ENCODE measurements at places on chromosomes 13 and 19.

- DNase-seq, result no peak
These were observed 9.9 kb downstream of the SYT3 start for GRCh38 chr19:50629801-50630200.

DNA sequence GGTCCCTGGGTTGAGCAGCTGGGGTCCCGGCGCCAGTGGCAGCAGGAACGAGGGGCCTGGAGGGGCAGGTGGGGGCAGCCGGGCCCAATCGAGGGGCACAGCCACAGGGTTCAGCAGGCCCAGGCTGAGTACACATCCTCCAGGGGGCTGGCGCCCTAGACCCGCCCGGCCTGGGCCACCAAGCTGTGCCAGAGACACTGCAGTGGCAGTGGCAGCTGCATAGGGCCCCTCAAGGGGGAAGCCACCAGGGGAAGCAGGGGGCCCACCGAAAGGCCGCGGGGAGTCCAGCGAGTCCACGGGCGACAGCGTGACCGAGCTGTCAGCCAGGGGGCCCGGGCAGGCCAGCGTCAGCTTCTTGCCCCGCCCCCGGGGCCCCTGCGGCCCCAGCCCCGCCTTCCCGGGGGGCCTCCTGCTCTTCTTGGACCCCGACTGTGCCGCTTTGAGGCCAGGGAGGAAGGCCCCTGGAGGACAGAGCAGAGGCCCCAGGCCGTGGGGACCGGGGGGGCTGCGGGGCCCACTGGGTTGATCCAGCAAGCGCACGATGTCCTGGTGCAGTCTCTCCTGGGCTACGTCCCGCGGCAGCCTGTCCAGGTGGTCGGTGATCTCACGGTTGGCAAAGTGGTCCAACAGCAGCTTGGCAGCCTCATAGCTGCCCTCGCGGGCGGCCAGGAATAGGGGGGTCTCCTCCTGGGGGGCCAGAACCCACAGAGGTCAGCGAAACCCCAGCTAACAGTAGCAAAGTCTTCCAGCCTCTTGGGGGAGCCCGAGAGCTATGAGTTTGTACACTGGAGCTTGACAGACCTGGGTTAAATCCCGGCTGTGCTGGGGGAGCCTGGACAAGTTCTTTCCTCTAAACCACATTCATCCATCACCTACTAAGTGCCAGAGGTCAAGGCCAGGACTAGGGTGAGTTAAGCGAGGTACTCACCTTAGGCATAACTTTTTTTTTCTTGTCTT lies 39.5 kb downstream of the NOTCH3 start:
- DNase-seq, result no peak

DNA sequence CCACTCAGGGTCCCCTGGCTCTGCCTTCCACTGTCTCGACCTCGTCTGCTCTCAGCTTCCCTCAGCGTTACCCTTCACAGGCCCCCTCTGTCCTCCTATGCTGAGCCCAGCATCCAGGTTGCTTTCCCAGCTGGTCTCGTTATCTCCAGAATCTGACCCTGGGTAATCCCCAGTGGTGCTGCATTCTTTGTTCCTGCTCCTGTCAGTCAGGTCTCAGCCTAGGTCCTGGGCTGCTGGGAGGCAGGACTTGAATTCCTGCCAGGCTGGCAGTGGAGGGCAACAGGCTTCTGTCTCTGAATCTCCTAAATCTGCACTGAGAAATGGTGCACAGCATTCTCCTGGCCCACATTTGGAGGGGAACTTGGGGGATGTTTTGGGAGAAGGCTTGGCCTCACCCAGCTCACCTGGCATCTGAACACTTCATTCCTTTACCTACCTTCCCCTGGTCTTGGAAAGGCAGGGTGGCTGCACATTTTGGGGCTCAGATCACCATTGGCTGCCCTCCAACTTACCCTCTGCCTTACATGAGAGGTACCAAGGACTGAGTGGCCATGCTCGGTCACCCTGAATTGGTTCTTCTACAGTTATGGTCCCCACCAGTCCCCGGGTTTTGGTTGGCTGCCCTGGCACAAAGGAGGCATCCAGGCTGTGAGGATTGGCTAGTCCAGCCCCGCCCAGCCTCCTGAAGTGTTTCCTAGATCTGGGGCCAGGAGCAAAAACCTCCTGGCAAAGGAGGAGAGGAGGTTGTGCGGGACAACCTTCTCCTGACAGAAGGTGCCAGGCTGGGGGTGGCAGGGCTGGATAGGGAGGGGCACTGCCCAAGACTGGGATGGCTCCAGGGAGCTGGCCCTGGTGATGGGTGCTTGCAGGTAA lies at the start of gene CYP4F8:
Gene CYP4F8 (plus strand): TSS at position 712 of the 873 bp plus-strand sequence. CDS start 399 bp downstream, outside the sequence.
- no peak for DNase-seq

- DNase-seq, result no peak
These were observed 31.2 kb downstream of the CYP4F2 start for GRCh38 chr19:15866636-15867035.

GRCh38 chr13:111532111-111532510 lies 211.7 kb downstream of the TEX29 start:
- no peak for DNase-seq

DNA sequence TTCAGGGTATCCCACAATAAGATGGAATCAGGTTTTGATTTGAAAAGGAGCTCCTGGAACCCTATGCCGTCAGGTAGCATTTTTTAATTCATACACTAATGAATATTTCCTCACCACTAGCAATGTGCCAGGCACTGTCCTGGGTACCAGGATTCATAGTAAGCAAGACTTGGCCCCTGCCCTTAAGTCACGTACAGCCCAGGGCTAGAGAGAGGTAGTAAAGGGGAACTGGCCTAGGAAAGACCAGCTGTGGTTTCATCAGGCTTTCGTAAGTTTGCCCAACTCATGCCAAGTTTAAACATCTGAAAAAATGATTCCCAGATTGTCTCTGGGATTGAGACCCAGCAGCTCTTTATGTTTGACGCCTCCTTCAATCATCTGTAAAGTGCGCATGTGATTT lies 45.9 kb upstream of the AMER2 start:
- DNase-seq, result no peak

DNA sequence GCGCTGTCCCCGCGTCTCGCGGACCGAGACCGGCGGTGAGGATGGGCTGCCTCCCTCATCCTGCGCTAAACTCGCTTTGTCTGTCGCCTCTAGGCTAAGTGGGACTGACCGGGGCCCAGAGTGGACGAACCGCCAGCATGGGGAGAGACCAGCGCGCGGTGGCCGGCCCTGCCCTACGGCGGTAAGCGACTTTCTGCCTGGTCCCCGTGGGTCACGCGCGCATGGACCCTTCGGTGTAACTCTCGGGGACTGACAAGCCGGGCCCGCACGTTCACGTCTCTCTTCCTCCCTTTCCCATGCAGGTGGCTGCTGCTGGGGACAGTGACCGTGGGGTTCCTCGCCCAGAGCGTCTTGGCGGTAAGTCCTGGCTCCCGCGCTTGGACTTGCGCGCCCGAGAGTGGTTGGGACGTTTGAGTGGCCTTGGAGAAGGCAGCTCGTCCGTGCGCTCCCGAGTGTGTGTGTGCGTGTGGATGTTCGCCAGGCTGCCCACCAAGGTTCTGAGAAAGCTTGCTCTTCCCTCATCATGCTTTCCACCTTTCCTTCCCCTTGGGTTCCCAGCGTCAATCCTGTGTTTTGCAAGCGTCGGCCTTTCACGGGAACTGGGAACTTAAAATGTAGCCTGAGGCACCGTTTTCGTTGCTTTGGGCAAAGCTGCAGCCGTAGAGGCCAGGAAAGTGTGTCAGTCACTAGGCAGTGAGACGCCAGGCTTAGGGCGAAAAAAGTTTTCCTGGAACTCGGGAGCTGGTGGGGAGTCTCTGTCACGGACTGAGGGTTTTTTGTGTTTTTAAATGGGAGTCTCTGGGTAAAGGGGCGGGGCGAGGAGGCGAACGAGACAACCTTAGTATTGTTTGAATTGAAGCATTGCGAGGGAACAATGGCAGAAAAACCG lies 927 bp downstream of the COL4A2 start:
- no peak for DNase-seq

- DNase-seq, result no peak
These were observed 801 bp downstream of the QTRT1 start for GRCh38 chr19:10701955-10702525.

DNA sequence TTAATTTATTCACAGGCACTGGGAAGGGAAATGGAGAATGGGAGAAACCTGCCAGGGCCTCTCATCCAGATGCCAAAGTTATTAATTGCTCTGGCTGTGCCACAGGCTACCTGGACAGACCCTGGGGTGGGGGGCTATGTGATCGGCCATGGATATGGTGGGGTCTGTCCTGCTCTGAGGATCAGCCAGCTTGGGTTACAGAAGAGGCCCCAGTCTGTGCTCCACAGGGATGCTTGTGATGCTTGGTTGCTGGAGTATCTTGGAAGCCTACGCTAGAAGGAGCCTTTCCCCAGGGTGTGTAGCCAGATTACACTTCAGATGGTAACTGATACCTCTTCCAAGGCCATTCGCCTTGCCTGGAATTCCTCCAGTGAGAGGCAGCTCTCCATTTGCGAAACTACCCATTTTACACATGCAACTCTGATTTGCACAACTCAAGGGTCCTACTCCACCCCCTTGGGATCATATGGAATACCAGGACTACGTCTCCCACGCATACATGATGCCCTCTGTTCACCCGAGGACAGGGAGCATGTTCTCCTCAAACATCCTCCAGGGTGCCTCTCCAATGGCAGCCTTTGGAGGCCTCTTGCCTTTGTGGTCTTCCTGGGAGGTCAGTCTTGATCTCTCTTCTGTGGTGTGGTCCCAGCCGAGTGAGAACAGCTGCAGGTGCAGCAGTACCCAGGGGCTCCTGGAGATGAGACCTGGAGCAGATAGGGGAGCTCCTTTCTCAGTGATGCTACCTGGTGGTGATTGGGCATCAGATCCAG lies 186.6 kb upstream of the TSHZ3 start:
- no peak for DNase-seq

All from stimulated activated CD4-positive, alpha-beta T cell treated with anti-CD3 and anti-CD28 coated beads, TNF-alpha, amount 100 ng/mL, for 4 hours (primary cell).